ENCODE measurements at places on chromosomes 5 and 9. TPM values are rescaled to one million over a fixed set of nuclear protein-coding genes. Genes with fewer than 3 reads are reported as not detected.

TNIP1 gene
- total RNA-seq, result 146 TPM

BAAT gene
- total RNA-seq, result not detected

MPDZ gene
- 32.0 TPM for total RNA-seq

SV2C gene
- total RNA-seq, result not detected

DOCK8 gene
- 1.6 TPM for total RNA-seq

ORM2 gene
- total RNA-seq, result not detected

DRD1 gene
- total RNA-seq, result not detected

AJM1 gene
- 1.2 TPM for total RNA-seq

MTAP gene
- total RNA-seq, result 25.9 TPM

SPATA6L gene
- 4.7 TPM for total RNA-seq

PCDHA1 gene
- not detected for total RNA-seq

BRD3 gene
- 5.6 TPM for total RNA-seq

OLFM1 gene
- total RNA-seq, result 0.39 TPM

SPINK5 gene
- not detected for total RNA-seq

OR13J1 gene
- not detected for total RNA-seq

FOXI1 gene
- total RNA-seq, result not detected

NIM1K gene
- 0.33 TPM for total RNA-seq

MOB3B gene
- 27.4 TPM for total RNA-seq

SCGB3A2 gene
- not detected for total RNA-seq

TLX3 gene
- total RNA-seq, result not detected

OTP gene
- total RNA-seq, result not detected

CERCAM gene
- total RNA-seq, result 400 TPM

SLC36A3 gene
- total RNA-seq, result not detected

WHRN gene
- total RNA-seq, result 5.6 TPM

LRRC14B gene
- total RNA-seq, result not detected

All from placental epithelial cell (primary cell).